Stimulated activated CD4-positive, alpha-beta T cell treated with anti-CD3 and anti-CD28 coated beads, Interleukin-15, amount 100 ng/mL, for 1 hour (primary cell): ENCODE measurements at places on chromosomes 2 and 18.

GRCh38 chr18:3605486-3605952, 155.5 kb downstream of the TGIF1 start:
- no peak for DNase-seq

- DNase-seq, result no peak
These were observed 74.6 kb upstream of the HDAC4 start for GRCh38 chr2:239475161-239476028.

DNA sequence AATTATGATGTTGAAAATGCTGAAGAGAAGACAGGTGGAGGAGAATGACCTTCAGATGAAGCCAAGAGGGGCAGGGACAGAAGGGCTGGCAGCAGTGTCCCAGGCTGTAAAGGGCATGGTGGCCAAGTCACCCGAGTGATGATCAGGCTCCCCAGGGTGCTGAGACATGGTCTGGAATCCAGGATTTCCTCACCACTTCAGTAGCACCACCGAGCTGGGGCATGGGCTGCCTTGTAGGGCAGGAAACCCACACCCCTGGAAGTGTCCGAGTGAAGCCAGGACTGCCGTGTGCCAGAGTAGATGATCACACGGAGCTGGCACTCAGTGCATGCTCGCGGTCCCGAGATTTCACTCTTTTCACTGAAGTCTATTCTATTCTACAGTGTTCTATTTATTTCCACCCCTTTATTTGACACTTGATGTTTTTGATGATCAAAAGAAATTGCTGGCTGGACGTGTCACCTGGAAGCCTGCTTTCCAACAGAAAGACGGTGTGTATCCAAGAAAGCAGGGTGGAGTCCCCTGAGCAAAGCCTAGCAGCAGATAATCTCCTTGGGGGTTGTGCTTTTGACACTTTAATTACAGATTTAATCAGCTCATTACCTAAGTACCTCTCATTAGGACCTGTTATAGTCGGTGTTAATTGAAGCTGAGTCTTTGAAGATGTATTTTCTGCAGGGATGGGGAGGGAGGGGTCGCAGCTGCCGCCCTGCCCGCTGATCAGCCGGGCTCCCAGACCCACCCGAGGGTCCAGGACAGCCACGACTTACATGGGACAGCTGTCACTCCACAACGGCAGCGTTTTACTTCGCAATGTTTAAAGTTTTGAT, 92.3 kb downstream of the SEPTIN10 start:
- DNase-seq, result no peak

DNA sequence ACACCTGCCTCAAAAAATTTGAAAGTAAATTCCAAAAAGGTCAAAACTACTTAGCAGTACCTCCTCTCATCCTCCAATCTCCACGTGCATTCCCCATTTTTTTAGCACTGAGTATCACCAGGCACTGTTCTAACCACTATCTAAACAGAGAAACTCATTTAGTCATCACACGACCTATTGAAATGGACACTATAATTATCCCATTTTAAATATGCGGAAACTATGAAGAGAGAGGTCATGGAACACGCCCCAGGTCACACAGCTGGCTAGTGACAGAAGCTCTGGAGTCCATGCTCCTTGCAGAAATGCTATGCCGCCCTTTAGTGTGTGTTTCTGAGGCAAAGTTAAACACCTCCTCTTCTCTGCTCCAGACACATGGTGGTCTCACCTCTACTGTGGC, 99.5 kb downstream of the CABYR start:
- DNase-seq, result no peak

GRCh38 chr2:149331023-149331400, 625 bp downstream of the LYPD6 start:
- DNase-seq, result no peak

GRCh38 chr2:100786297-100786658, 33.7 kb upstream of the NPAS2 start:
- DNase-seq, result no peak

DNA sequence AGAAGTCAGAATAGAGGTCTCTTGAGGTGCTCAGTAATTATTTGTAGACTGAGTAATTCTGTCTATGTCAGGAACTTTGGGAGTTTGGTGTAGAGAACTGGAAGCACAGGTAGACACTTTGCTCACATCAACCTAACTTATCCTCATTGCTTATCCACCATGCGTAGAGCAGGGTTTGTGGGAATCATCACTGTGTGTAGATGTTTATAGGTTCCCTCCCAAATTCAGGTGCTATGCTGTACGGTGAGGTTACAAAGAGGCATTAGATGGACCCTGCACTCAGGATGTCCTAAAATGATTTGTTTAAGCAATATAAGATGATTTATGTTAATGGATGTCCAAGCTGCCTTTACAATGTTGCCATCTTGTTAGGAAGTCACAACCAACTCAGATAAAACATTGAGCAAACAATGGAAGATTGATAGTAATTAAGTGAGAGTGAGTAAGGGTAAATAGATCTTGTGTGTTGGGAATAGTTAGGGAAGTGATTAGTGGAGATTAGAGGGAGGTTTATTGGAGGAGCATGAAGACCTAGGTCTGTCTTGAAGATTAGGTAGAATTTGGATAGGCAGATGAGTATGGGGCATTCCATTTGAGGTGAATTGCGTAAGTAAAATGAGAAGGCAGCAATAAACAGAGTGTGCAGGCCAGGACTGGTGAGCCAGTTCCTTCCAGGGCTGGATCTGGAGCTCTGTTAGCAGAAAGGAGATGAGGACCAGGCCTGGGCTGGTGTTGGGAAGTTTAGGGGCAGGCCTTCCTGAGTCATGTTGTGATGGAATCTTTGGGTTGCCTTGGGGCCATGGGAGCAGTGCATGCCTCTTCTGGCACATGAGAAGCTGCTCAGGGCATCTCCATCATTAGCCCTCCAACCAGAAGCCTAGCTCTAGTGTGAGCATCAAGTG, 12.1 kb downstream of the EPAS1 start:
- no peak for DNase-seq
